ENCODE measurements at places on chromosomes 4 and X.

- DNase-seq = no peak
Observed at GRCh38 chrX:154539077-154539476, 7.6 kb downstream of the G6PD start.

DNA sequence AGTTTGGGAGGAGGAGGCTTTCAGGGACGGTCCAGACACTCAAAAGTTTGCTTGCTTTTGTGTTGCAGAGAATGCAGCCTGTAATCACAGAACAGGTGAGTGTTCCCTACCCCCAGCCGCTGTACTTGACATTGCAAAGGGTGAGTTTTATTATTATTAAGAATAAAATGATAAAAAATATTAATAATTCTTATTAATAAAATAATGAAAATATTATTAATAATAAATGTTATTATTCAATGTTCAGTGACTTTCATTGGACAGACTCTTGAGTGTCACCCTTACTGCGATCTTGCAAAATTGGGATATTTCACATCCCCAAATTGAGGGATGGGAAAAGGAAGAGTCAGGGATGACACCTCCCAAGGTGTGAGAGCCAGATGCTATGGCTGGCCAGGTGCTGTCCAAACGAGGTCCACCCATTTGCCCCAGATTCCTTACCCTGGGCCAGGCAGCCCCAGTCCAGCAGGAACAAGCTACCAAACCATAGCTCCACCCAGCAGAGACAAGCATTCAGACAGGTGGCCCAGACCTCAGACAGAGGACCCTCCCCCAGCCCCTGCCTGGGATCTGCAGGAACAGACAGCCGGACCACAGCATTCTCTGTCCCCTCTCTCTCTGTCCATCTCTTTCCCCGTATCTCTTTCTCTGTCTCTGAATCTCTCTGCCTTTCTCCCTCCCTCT is 22.4 kb downstream of the IL3RA start:
- no peak for DNase-seq

DNA sequence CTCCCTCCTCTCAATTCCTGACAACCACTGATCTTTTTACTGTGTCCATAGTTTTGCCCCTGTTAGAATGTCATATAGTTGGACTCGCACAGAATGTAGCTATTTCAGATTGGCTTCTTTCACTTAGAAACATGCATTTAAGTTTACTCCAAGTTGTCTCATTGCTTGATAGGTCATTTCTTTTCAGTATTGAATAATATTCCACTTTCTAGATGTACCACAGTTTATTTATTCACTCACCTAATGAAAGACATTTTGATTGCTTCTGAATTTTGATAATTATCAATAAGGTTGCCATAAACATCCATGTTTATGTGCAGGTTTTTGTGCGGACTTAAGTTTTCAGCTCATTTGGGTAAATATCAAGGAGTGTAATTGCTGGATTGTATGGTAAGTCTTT is 38.5 kb downstream of the SLC9B1 start:
- DNase-seq = no peak

DNA sequence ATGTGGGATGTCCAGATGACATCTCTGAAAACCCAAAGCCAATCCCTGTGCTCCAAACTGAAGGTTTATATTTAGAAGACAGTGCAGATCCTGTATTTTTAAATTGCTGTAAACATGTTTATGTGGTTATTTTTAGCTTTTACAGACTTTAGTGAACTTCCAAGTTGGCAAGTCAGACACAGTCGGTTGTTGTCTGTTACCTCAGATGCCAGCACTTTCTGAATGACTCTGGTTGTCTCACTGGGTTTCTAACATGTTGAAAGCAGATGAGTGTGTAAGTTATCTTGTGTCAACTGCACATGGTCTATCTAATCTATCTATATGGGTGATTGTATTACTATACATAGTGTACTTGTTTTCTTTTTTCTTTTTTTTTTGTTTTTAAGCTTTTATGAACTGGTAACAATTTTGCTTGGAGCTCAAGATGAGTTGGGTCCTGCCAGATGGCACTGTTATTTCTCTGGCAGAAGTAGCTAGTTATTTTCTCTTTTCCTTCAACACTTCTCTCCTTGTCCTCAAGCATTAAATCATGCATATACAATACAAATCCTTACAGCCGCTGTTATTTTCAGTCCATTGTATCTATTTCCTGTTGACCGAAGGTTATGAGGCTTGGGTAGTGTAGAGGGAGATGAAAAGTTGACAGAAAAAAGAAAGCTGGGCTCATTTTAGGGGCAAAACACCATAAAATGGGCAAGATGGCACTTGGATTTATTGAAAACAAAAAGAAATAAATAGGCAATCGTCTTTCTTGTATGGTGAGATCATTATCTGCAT is 66.3 kb downstream of the GAB1 start:
- DNase-seq = peak; percentile 44

DNA sequence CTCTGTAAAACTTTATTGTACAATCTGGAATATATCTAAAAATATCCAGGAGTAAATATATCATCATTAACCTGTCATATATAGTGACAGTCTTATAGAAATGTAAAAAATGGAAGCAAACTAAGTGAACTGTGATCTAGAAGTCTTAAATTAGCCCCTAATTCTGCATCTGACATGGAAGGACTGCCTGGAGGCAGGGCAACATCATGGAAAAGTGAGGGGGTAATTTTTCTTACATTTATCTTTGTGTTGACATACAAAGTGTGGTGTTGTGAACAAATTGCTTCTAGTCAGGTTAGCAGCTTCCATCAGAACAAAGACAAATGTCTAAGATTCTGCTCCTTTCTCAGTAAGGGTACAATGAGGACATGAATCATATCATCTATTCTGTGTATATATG is 186.3 kb downstream of the C4orf33 start:
- no peak for DNase-seq

DNA sequence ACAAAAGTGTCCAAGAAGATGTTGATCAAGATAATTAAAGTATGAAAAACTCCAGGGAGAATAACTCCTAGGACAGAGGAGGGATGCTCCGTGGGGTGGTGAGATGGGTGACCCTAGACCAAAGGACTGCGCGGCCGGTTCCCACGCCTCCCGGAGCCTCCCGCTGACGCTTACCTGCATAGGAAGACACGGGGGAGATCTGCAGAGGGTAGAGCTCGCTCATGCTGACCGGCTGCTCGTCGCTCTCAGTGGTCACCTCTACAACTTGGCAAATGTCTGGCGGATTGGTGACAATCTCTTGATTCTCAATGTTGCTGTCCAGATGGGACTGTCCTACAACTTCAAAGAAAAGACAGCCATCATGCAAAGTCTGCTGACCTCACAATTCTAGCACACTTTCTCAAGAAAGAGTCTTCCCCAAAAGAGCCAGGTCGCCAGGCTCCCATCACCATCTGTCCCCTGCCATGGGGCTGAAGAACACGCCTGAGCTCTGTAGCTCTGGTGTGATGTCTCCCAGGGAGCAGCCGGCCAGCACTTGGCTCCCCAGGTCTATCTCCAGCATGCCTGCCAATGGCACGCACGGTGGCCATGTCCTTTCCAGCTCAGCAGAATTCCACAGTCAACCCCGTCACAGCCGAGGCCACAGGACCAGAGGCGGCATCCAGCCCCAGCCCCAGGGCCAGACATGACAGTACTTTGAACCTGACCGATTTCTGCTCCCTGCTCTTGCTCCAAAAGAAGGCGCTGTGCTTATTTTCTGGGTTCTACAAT is 75.4 kb downstream of the IRF2 start:
- DNase-seq = no peak

DNA sequence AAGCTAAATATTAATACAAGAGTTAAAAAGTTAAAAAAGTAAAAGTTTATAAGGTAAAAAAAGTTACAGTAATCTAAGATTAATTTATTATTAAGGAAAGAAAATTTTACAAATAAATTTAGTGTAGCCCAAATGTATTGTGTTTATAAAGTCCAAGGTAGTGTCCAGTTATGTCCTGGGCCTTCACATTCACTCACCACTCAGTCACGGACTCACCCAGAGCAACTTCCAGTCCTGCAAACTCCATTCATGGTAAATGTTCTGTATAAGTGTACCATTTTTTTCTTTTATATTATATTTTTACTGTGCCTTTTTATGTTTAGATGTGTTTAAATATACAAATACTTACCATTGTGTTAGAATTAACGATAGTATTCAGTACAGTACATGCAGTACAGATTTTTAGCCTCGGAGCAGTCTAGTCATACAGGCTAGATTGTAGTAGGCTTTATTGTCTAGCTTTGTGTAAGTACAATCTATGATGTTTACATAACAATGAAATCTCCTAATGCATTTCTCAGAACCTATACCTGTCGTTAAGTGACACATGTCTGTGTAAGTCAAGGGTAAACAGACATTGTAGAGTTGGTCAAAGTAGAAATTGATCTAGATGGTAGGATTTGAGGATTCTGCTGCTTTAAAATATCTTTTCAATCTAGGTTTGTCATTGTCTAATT is 197.7 kb downstream of the GC start:
- no peak for DNase-seq

DNA sequence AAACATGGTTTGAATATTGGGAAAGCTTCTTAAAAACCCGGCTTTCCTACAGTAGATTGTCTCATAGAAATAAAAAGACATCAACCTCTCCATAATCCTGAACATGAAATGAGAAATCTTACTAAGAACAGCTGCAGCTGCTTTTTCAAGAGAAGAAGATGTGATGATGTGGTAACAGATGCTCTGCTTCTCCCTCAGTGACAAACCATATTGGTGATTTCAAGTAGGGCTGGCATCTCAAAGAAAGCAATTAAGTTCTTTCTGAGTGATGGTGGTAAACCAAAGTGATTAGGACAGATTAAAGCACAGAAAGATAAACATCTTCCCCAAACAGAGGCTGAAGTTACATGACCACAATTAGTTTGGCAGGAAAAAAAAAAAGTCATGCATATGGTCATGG is 1477.7 kb downstream of the RAPGEF2 start:
- DNase-seq = no peak

DNA sequence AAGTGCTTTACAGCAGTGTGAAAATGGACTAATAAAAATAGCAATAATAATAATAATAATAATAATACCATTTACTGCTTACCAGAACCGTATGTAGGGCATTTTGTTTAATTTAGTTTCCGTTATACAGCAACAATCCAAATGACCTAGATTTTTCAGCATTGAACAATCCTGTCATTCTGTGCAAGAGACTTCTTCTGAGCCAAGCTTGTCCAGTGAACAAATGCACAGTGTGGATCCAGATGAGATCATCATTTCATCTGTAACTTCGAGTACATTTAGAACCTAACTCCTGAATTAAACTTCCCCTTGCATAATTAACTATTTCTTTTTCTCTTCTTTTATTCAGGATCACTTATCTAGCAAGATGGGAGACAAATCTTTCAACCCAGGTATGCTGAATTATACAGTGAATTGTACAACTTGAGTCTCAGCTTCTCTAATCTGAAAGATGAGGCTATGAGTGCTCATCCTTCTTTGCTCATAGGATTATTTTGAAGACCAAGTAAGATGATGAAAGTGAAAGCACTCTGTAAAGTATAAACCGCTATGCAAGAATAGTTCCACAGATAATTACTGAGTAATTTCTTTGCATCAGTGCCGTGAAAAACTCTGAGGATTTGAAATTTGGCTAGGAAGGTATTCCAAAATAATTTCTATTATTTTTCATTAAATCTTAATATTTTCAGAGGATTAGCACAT is 6.6 kb downstream of the CLNK start:
- no peak for DNase-seq

GRCh38 chr4:32824336-32824735 is 2104.2 kb downstream of the PCDH7 start:
- DNase-seq = no peak

- no peak for DNase-seq
Observed at GRCh38 chr4:156539376-156539775, 432.2 kb downstream of the PDGFC start.

DNA sequence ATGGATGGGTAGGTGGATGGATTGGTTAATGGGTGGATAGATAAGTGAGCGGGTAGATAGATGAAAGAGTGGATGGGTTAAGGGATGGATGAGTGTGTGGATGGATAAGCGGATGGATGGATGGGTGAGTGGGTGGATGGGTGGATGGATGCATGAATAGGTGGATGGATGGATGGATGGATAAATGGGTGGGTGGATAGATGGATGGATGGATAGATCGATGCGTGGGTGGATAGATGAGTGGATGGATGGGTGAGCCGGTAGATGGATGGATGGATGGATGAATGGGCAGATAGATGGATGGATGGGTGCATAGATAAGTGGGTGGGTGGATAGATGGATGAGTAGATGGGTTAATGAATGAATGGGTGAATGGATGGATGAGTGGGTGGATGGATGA is 90.9 kb downstream of the CPZ start:
- DNase-seq = no peak

DNA sequence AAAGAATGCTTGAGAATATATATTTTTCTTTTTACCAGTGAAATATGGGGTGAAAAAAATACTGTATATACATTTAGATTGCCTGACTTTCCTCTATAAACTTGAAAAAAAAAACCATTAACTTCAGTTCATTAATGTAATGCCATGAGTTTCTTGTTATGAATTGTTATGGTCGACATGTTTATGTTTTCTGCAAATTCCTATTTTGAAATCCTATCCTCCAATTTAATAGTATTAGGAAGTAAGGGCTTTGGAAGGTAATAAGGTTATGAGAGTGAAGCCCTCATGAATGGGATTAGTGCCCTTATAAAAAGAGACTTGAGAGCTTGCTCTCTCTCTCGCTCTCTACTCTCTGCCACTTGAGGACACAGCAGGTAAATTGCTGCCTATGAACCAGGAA is 211.4 kb downstream of the LDB2 start:
- DNase-seq = no peak

GRCh38 chr4:100581337-100581736 is 63.5 kb upstream of the EMCN start:
- DNase-seq = no peak

DNA sequence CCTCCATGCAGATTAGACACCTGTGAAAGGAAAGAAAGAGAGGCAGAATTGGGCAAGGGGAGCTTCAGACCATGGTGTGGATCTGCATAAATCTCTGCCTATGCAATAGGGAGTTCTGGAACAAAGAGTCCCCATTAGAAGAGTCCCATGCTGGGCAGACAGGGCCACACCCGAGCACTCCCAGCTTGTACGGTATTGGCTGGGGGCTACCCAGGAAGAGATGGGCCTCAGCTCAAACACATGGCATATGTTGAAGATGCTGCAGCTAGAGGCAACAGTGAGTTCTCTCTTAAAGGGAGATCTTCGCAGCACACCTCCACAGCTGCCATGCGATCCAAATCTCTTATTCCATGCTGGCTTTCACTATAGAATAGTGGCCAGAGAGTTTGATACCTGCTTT is 24.7 kb downstream of the CCNG2 start:
- no peak for DNase-seq

All from GM23248 (cell line).